ENCODE measurements at places on chromosomes 13 and 19. TPM values are rescaled to one million over a fixed set of nuclear protein-coding genes. Genes with fewer than 3 reads are reported as not detected.

BCAM gene
- 3.6 TPM for total RNA-seq

TJP3 gene
- not detected for total RNA-seq

CACNA1A gene
- total RNA-seq, result 23.5 TPM

NCAN gene
- total RNA-seq, result not detected

EBI3 gene
- not detected for total RNA-seq

GRK1 gene
- total RNA-seq, result not detected

FPR2 gene
- total RNA-seq, result not detected

VAV1 gene
- total RNA-seq, result not detected

CFAP97D2 gene
- total RNA-seq, result not detected

NEK5 gene
- total RNA-seq, result under 0.01 TPM

TMED1 gene
- total RNA-seq, result 35.4 TPM

NLRP12 gene
- total RNA-seq, result not detected

ZNF283 gene
- total RNA-seq, result 13.7 TPM

FPR3 gene
- total RNA-seq, result not detected

PNKP gene
- 52.1 TPM for total RNA-seq

BCKDHA gene
- total RNA-seq, result 24.5 TPM

FGF9 gene
- total RNA-seq, result not detected

ZNF433 gene
- 3.8 TPM for total RNA-seq

GJB6 gene
- total RNA-seq, result not detected

KIR3DL2 gene
- not detected for total RNA-seq

NCLN gene
- total RNA-seq, result 37.3 TPM

FFAR1 gene
- not detected for total RNA-seq

SOX21 gene
- not detected for total RNA-seq

HSPB6 gene
- total RNA-seq, result 14.8 TPM

ZNF285 gene
- 2.9 TPM for total RNA-seq

KIR3DL1 gene
- total RNA-seq, result not detected

ZNF724 gene
- 2.3 TPM for total RNA-seq

VMAC gene
- total RNA-seq, result 11.5 TPM

FARP1 gene
- total RNA-seq, result 78.7 TPM

ZNF610 gene
- total RNA-seq, result 2.6 TPM

IL17D gene
- total RNA-seq, result 0.16 TPM
